ENCODE measurements at places on chromosomes 12 and 14. TPM values are rescaled to one million over a fixed set of nuclear protein-coding genes. Genes with fewer than 3 reads are reported as not detected.

The GCH1 gene
- 31.2 TPM for total RNA-seq

GRCh38 chr14:58501214-58501816, 73.8 kb downstream of the KIAA0586 start:
- no peak overlapping the region for H3K4me3 ChIP-seq
- DNase-seq = peak; percentile 2
- no peak overlapping the region for H3K27ac ChIP-seq
- no peaks in the 10 kb centered on the region for H3K36me3 ChIP-seq
- H3K4me1 ChIP-seq = no peaks in the 10 kb centered on the region
- no peaks in the 10 kb centered on the region for H3K27me3 ChIP-seq

The GYS2 gene
- 0.23 TPM for total RNA-seq

The ASB8 gene
- 59.0 TPM for total RNA-seq

DNA sequence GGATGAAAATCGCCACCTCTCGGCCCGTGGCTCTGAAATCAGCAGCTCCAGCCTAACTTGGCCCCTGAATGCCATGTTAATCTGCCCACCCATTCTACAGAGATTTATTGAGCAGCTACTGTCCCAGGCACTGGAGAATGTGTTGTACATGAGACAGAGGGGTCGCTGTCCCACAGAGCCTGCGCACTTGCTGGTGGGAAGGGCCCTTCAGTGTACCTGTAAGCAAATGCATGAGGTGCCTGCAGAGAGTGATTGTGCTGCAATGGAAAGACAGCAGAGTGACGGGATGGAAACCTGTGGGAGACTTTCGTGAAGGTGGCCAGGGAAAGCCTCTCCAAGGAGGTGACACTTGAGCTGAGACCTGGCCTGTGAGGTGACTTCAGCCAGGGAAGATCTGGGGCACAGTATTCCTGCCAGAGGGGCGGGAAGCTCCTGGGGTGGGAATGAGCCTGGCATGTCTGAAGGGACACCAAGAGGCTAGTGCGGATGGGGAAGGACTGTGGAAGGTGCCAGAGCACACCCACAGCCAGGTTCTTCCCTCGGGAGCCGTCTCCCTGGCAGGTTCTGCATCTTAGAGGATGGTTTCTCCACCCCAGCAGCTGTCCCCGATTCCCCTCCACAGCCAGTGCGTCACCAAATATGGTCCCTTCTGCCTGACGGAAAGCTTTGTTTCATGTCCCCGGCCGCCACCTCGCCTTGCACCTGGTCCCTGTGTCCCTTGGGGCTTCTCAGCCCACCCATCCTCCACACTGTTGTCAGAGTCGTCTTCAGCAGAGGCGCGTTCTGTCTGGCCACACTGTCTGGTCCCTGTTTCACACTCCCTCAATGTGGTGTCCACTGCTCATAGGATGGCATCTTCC, 8.7 kb downstream of the SMIM41 start:
- no peak overlapping the region for H3K27ac ChIP-seq
- no peak for DNase-seq
- H3K4me1 ChIP-seq = peaks cover 4% of the 10 kb centered on the region
- no peak overlapping the region for H3K4me3 ChIP-seq
- no peaks in the 10 kb centered on the region for H3K27me3 ChIP-seq
- H3K36me3 ChIP-seq = no peaks in the 10 kb centered on the region

The KIF21A gene
- 13.2 TPM for total RNA-seq

- no peak overlapping the region for H3K27ac ChIP-seq
- no peak for DNase-seq
- H3K36me3 ChIP-seq = no peaks in the 10 kb centered on the region
- H3K4me3 ChIP-seq = no peak overlapping the region
Observed at GRCh38 chr12:118065380-118065779, 4.4 kb upstream of the WSB2 start.

DNA sequence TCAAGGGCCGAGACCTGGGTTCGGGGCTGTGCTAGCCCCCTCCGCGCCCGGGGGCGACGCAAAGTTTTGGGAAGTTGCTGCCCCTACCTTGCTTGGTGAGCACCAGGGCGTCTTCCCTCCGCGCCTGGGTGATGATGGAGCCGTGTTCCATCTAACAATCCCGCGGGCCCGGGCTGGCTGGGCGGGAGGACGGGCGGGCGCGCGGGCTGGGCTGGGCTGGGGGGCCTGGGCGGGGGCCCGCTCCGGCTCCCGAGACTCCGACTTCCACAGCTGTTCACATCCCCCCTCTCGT, 298 bp downstream of the CTDSP2 start:
- no peaks in the 10 kb centered on the region for H3K27me3 ChIP-seq
- DNase-seq = no peak
- peaks cover 46% of the 10 kb centered on the region for H3K4me1 ChIP-seq
- H3K27ac ChIP-seq = peak overlapping the region; percentile 73
- peak overlapping the region; percentile 94 for H3K4me3 ChIP-seq

DNA sequence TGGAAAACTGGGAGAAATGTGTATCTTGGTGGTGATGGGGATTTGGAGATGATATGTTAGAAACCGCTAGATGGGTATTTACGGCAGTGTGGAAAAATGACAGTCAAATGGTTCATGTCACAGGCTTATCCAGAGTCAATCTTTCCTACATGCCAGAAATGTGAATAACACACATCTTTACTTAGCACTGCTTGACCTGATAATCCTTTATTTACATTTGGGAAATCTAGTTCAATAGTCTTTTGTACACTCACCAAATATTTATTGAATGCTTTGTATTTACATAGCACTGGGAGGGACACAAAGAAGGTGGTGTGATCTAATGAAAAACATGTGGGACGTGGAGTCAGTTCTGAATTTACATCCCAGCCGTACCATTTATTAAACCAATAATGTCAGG, 208.2 kb downstream of the DIO2 start:
- DNase-seq = no peak
- H3K4me3 ChIP-seq = no peak overlapping the region
- H3K4me1 ChIP-seq = no peaks in the 10 kb centered on the region
- no peaks in the 10 kb centered on the region for H3K36me3 ChIP-seq
- no peak overlapping the region for H3K27ac ChIP-seq

- no peak overlapping the region for H3K4me3 ChIP-seq
- H3K27ac ChIP-seq = no peak overlapping the region
- H3K36me3 ChIP-seq = no peaks in the 10 kb centered on the region
- no peaks in the 10 kb centered on the region for H3K27me3 ChIP-seq
- no peak for DNase-seq
Observed at GRCh38 chr12:78232756-78233155, 402.1 kb downstream of the NAV3 start.

GRCh38 chr12:112812600-112813406, 21.3 kb downstream of the RPH3A start:
- no peaks in the 10 kb centered on the region for H3K4me1 ChIP-seq
- H3K4me3 ChIP-seq = no peak overlapping the region
- H3K27me3 ChIP-seq = peaks cover 21% of the 10 kb centered on the region

The RDH16 gene
- total RNA-seq = 1.2 TPM

DNA sequence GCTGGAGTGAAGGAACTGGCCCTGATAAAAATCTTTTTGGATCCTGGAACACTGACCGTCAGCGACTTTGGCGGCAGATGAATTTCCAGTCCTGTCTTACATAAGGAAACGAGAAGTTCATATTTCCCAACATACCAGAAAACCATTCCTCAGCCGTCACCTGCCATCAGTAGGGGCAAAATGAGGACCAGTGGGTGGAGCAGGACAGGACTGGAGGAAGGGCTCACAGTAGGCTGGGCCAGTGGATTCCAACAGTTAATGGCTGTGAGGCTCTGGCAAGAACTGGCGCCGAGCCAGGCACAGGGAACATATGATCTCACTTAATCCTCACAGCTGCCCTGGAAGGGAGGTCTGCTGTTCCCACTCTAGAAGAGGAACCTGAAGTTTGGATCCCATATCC, 67.2 kb upstream of the FAM181A start:
- no peaks in the 10 kb centered on the region for H3K27me3 ChIP-seq
- H3K4me3 ChIP-seq = no peak overlapping the region
- no peaks in the 10 kb centered on the region for H3K4me1 ChIP-seq
- H3K36me3 ChIP-seq = no peaks in the 10 kb centered on the region
- no peak for DNase-seq

GRCh38 chr12:128313931-128314330, 47.0 kb downstream of the TMEM132C start:
- H3K4me1 ChIP-seq = no peaks in the 10 kb centered on the region
- no peak for DNase-seq
- H3K4me3 ChIP-seq = no peak overlapping the region
- no peak overlapping the region for H3K27ac ChIP-seq
- peaks cover 6% of the 10 kb centered on the region for H3K27me3 ChIP-seq

The KRT6B gene
- total RNA-seq = not detected

The ENDOU gene
- not detected for total RNA-seq

DNA sequence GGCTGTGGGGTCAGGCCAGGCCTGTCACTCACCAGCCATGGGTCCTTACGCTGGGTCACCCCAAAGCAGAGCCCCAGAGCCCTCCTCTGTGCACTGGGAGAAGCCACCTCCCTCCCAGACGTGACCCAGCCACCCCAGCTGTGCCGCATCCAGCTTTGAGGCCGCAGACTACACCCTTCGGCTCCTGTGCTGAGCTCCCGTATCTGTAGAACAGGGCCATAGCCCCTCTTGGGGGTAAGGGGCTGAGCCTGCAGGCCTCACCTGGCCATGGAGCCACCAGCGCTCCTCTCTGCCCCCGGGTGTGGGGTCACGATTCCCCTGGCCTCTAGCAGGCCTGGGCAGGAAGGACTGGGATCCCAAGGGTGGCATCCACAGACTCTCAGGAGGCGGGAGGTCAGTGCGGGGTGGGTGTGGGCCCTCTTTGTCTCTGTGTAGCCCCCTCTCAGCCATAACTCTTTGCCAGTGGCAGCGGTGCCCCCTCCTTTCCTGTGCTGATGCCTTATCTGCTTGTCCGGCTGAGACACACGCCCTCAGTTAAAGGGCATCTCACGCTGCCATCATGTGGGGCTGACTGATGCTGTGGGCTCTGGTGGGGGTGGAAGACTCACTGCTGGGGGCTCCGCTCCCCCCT, 16.3 kb downstream of the ASPG start:
- no peaks in the 10 kb centered on the region for H3K36me3 ChIP-seq
- no peaks in the 10 kb centered on the region for H3K4me1 ChIP-seq
- peaks cover 8% of the 10 kb centered on the region for H3K27me3 ChIP-seq

- no peak overlapping the region for H3K27ac ChIP-seq
- no peaks in the 10 kb centered on the region for H3K36me3 ChIP-seq
- DNase-seq = no peak
- H3K4me3 ChIP-seq = no peak overlapping the region
- no peaks in the 10 kb centered on the region for H3K4me1 ChIP-seq
Observed at GRCh38 chr14:55532645-55533344, 47.2 kb upstream of the KTN1 start.

The CD4 gene
- total RNA-seq = 205 TPM

The NOVA1 gene
- total RNA-seq = not detected

GRCh38 chr14:37411079-37411735, 183.8 kb downstream of the FOXA1 start:
- H3K4me3 ChIP-seq = no peak overlapping the region
- no peaks in the 10 kb centered on the region for H3K27me3 ChIP-seq
- no peak for DNase-seq

The PGF gene
- 0.09 TPM for total RNA-seq

DNA sequence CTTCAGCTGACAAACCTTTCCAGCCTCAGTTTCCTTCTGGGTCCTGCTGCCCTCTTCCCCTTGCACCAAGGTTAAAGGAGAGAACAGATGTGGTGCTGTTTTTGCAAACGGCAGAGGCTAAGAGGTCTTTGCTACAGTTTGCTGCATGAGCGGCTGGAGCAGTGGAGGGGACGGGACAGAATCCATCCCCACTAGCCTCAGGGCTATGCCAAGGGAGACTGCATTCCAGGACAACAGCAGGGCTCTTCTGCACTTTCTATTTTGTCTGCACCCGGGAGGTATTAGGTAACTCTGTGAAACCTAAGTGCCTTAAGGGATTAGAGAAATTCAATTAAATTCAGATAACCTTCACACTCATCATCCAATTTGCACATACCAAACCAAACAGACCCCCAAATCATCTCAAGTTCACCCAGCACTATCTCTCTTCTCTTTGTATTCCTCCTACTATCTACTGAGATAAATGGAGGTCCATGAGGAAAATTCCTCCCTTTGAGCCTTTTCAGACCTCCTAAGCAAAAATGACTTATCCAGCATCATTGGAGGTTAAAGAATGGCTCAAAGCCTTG, 103.8 kb upstream of the VRK1 start:
- no peak for DNase-seq
- no peaks in the 10 kb centered on the region for H3K36me3 ChIP-seq
- H3K27ac ChIP-seq = no peak overlapping the region
- no peaks in the 10 kb centered on the region for H3K4me1 ChIP-seq
- no peaks in the 10 kb centered on the region for H3K27me3 ChIP-seq

DNA sequence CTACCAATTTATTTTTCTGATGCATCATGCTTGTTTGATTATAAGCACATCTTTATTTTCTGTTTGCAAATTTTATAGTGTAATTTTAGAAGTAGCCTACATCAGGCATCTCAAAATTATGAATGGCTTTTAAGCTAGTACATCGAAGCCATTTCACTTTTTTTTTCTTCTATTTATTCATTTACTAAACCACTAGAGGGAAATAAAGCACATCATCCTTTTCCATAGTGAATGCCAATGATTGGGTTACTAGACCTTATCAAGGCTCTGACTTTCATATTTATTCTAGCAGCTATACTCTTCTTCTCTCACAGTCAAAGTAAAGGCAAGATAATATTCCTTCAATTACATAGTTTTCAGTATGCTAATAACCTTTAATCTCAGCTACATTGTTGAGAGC, 736.4 kb upstream of the LRFN5 start:
- no peak overlapping the region for H3K27ac ChIP-seq
- H3K27me3 ChIP-seq = no peaks in the 10 kb centered on the region
- H3K4me3 ChIP-seq = no peak overlapping the region
- no peaks in the 10 kb centered on the region for H3K36me3 ChIP-seq
- no peak for DNase-seq

- no peaks in the 10 kb centered on the region for H3K27me3 ChIP-seq
- no peaks in the 10 kb centered on the region for H3K36me3 ChIP-seq
- no peaks in the 10 kb centered on the region for H3K4me1 ChIP-seq
- no peak overlapping the region for H3K4me3 ChIP-seq
Observed at GRCh38 chr12:124835656-124836410, 27.8 kb downstream of the SCARB1 start.

GRCh38 chr12:3489057-3489456, 1.9 kb upstream of the PRMT8 start:
- DNase-seq = no peak
- H3K4me1 ChIP-seq = no peaks in the 10 kb centered on the region
- no peak overlapping the region for H3K4me3 ChIP-seq
- no peaks in the 10 kb centered on the region for H3K36me3 ChIP-seq
- no peak overlapping the region for H3K27ac ChIP-seq

DNA sequence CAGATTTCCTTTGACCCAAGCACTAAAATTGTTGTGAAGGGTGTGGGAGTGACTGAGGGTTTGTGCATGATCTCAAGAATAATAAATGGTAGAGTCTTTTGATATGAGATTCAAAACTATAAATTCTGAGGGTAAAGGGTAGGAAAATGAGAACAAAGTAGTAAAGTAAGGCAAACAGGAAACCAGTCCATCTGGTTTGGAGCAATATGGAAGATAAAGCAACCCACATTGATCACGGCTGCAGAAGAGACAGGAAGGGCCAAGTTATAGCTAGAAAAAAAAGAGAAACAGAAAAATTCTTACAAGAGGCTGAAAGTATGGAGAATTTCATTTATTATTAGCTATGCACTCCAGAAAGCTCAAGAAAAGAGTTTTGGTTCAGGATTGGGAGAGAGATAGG, 4.6 kb upstream of the SLCO1B3 start:
- H3K27me3 ChIP-seq = no peaks in the 10 kb centered on the region
- DNase-seq = no peak
- no peak overlapping the region for H3K27ac ChIP-seq
- H3K4me1 ChIP-seq = no peaks in the 10 kb centered on the region

All from T-cell (primary cell).